NCI-H2171 treated with DMSO at 0.1 percent for 48 hours (cell line): ENCODE measurements at places on chromosomes 12 and 14.

- no peak for DNase-seq
Observed at GRCh38 chr14:35390577-35391387, 13.8 kb downstream of the NFKBIA start.

DNA sequence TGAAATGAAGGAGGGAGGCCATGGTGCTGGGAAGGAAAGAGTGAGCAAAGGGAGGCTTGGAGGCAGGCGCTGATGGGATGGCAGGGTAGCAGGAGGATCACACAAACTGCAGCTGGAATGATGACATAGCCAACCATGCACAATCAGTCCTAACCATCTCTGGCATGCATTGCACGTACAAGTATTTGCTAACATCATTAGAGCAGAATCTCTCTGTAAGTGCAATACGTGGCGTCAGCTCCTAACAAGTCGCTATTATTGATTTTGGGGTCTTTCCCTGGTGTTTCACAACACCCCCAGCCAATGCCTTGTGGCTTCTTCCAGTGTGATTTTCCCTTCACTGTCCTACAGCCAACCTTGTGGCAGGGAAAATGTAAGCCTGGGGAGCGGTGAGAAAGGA is 18.5 kb downstream of the BDKRB1 start:
- no peak for DNase-seq

DNA sequence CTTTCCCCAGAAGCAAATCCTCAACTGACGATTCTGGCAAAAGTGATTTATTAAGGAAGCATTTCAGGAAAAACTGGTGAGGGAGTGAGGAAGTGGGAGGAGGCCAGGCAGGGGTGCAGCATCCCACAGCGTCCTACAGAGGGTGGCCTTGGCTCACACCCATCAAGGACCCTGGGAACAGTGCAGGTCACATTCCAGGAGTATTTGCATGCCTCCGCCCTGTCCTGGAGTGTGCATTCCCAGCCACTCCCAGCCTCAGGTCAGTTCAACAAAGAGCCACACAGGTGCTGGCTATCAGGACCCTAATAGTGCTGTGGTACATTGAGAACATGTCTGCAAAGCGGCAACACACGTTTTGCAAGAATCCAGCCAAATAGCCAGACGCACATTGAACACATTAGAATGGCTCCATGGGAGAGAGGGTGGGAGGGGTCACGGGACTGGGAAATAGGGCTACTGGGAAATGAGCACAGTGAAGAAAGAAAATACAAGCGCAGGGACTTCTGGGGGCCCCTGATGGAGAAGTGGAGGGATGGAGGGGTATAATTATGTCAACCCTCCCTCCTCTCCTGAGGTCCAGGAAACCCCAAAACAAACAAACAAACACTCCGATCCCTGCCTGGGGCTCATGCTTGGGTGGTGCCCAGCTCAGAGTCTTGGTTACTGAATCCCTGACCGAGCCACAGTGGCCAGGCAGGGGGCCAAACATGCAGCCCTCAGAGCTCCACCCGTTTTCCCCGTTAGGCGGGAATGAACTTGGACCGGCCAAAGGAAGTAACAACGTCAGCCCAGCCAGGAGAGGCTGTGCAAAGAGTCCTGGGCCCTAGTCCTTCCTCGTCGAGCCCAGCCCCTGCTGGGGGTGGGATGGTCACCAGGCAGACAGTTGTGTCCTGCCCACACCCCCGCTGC is 36.5 kb downstream of the CMKLR1 start:
- DNase-seq, result no peak

DNA sequence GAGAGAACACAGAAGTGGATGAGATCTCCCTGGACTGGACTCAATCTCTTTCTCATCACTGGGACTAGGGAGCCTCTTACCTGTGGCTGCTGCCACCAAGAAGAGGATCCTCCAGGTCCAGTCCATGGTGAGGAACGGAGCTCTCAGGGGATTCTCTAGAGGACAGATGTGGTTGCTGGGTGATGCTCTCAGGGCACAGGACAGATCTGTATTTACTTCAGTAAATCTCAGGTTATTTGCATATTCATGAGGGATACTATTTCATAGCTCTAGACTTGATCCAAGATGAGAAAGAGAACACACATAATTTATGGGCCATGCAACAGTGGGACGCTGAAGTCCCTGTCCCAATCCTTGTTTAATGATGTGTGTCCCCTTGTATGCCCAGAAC is 460.5 kb downstream of the TMEM121 start:
- DNase-seq, result no peak

GRCh38 chr14:105142651-105143450 is 25.7 kb downstream of the JAG2 start:
- no peak for DNase-seq

DNA sequence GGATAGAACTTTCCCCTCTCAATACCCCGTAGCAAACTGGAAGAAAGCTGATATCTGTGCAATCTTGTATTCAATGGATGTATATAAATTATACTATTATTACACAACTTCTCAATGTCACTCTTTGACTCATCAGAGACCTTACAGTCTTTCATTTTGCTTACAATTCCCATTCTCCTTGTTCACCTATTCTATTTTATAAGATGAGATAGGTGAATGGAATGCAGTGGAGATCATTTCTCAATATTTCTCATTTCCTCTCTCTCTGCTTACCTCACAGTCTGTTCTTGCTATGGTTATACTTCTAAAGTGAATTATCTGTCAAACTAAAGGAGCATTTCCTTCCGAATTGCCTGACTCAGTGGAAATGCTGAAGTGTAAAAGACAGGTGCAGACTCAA is 14.9 kb downstream of the FOXA1 start:
- no peak for DNase-seq

DNA sequence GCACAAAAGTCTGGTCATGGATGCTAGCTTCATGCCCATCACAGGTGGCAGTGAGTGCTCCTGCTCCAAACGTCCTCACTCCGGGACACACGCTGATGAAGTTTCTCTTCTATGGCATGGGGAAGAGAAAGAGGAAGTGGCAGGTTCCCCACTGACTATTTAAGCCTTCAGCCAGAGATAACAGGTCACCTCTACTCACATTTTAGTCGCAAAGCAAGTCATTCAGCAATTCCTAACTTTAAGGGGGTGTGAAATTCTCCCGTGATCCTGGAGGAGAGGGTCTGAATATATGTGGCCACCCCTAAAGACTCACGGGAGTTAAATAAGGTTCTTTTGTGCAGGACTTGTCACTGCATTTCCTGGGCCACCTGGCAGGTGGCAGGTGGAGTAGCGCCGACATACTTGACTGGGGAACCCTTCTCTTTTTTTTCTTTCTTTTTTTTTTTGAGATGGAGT is 18.8 kb upstream of the RCOR1 start:
- no peak for DNase-seq

- DNase-seq, result peak; percentile 29
Observed at GRCh38 chr12:113005762-113006161, 27.4 kb downstream of the OAS2 start.

DNA sequence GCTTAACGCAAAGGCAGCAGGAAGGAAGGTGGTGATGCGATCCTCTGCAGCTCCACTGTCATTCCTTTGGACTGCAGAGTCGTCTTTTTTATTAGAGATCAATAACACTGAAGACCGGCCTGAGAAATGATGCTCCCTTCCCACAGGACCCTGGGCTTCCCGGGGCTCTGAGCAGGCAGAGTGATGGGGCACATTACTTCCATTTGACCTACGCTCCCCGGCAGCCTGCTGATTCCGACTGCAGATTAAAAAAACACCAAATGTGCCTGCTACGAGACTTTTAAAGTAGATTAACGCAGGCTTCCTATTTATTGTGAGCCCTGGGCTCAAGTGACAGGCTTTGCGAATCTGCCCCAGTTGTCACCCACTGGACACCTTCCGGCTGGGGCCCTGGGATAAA is 37.5 kb downstream of the KCNA1 start:
- no peak for DNase-seq

- DNase-seq, result no peak
Observed at GRCh38 chr12:104682790-104683279, 226.1 kb downstream of the CHST11 start.

DNA sequence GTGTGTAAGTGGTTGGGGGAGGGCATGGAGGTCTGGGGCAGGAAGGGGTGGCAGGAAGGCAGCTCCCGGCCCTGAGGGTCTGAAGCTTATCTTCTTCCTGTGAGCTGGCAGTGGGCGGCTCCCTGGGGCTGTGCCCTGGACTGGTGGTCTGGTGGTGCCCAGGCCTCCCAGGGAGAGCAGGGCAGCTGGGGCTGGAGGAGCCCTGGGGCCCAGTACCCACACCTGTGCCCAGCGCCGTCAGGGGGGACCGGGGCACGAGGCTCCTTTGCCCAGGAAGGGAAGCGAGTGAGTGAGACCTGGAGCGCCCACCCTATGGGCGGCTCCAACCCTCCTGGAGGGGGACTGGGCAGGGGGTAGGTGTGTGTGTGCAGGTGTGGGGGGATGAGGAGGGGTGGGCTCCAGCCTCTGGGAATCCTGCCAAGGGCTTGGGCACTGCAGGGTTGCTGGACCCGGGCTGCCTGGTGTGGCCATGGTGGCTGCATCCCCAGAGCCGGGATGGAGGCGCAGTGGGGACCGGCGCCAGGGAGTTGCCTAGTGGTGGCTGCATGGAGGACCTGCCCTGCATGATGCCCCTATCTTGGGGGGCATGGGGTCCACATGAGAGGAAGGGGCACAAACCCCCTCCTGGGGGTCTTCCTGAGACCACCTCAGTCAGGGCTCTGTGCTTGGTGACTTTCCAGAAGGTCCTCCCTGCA is 353.6 kb downstream of the TMEM121 start:
- no peak for DNase-seq

DNA sequence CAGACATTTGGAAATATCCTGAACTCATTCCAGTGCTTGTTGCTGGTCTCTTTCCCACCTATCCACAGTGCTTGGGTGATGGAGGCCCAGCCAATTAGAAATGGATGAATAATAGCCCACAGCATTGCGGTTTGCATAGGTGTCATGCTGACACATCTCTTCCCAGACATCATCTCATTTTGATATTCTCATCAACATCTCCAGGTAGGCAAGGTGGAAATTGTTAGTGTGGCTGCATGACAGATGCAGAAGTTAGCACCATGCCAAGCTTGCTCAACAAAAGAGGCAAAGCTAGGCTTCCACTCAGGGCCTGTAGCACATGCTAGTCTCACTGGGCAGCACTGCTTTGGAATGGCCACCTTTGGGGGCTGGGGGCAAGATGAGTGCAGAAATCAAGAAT is 1118.9 kb downstream of the VRK1 start:
- no peak for DNase-seq

GRCh38 chr12:6635856-6636531 is at the start of gene LPAR5:
LPAR5 (minus strand) TSS chr12:6635959; CDS start chr12:6621248, 14,711 bp downstream.
- DNase-seq, result no peak

DNA sequence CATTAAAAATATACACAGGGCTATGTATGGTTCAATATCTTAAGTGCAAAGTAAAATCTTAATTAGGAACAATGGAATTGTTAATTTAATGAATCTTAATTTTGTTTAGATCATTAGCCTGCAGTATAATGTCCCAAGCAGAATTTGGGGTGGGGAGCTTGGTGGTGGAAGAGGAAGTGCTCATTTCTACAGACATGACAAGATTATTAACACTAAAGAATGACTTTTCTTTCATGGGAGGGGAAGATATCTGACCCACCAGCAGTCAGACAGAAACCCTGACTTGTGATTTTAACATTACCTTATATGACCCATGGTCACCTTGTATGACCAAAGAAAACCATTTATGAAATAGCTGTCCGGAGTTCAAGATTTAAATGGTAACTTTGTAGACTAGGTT is 41.3 kb upstream of the HIF1A start:
- no peak for DNase-seq

GRCh38 chr12:84741692-84742091 is 170.9 kb downstream of the SLC6A15 start:
- no peak for DNase-seq

- no peak for DNase-seq
Observed at GRCh38 chr12:23193552-23193951, 568.6 kb downstream of the ETNK1 start.

DNA sequence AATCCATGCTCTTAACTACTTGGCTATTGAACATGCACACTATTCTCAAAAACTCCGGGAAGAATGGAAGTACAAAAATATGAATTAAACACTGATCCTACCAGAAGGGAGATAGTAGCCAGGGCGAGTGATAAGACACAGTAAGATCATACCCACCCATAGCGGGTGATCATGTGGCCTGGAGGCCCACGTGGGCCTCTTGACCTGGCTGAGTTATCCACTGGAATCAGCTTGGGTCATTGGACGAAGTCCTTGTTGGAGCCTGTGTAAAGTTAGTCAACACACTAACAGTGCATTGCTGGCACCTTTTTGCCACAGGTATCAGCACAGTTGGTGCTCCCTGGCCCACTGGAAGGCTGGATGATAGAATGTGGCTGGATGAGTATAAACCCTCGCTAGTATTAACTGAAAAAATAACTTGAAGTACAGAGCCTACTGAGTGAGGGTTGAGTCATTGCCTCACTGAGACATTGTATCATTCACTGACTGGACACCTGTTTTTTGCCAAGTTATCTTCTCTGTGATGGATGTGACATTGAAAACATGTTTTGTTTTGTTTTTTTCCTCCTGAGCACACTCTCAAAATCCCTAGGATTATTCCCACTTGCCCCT is 149.2 kb upstream of the FUT8 start:
- no peak for DNase-seq
